ENCODE measurements at places on chromosomes 2 and 18. TPM values are rescaled to one million over a fixed set of nuclear protein-coding genes. Genes with fewer than 3 reads are reported as not detected.

ACVR1C gene
- under 0.01 TPM for total RNA-seq

SERPINB10 gene
- not detected for total RNA-seq

MAP3K19 gene
- total RNA-seq, result not detected

C2orf78 gene
- total RNA-seq, result not detected

VIT gene
- total RNA-seq, result 2.0 TPM

PELI1 gene
- 7.0 TPM for total RNA-seq

CAPN14 gene
- under 0.01 TPM for total RNA-seq

TNFAIP6 gene
- 104 TPM for total RNA-seq

GKN1 gene
- total RNA-seq, result not detected

ERLEC1 gene
- total RNA-seq, result 131 TPM

RAD51AP2 gene
- total RNA-seq, result not detected

GPR75 gene
- 0.71 TPM for total RNA-seq

GATA6 gene
- total RNA-seq, result 28.6 TPM

TGFA gene
- 0.28 TPM for total RNA-seq

HMSD gene
- total RNA-seq, result under 0.01 TPM

ANKRD30B gene
- under 0.01 TPM for total RNA-seq

SFXN5 gene
- 10.2 TPM for total RNA-seq

ANKMY1 gene
- 4.8 TPM for total RNA-seq

KCNS3 gene
- 0.43 TPM for total RNA-seq

CUL3 gene
- 60.8 TPM for total RNA-seq

NEU4 gene
- total RNA-seq, result not detected

Data from smooth muscle cell of bladder (primary cell).